Fibroblast of skin of right quadriceps (primary cell): ENCODE measurements at places on chromosomes 6 and 20.

DNA sequence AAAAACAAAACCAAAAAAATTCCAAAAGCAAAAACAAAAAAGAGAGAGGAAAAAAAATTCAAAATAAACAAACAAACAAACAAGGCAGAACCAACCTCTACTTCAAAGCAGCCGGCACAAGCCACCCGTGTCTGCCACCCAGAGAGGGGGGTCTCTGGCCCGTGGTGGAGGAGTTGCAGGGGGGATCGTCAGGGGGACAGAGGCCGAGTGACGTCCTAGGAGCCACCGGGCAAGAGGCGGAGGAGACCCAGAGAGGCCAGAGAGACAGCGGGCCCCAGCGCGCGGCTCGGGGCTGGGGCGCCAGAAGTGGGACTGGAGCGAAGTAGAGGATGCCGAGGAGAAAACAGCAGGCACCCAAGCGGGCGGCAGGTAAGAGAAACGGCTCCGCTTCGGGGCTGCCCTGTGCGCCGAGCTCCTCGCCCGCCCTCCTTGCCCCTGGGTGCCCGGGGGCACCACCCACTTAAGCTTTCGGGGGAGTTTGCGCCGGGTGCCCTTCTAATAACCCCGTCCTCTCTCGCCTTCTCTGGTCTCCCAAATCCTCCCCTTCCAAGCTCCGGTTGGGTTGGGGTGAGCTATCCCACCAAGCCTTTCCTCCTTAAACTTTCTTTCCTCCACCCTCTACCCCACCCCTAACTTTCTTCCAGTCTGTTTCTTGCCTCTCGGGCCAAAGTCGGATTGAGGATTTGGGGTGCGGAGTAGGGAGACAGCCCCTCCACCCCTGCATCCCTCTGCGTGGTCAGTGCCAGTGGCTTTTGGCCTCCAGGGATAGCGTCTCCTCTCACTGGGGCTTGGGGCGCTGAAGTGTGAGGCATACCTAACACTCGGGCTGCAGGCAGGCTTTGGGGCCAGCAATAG, 1.0 kb downstream of the TSHZ2 start:
- no peak for DNase-seq

DNA sequence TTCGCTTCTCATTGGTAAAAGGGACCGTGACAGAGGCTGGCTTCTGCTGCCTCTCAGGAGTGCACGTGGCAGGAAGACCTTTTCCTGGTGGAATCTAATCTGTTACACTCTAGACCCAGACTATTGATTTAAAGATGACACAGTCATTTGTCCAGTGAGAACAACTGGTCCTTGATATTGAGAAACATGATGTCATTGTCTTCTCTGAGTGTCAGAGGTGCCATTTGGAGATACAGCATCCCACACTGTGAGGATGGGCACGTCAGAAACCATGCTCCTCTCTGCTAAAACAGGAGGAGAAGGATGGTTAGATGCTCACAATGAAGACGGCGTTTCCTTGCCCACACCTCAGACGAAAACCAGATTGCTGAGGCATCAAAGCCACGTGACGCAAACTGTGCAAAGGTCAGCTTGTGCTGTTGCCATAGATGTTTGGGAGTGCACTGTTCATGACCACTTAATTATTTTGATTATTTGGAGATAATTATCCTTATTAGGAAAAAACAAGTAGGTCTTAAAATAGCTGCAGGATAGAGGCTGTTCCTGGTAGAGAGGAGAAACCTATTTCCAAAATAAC, 169.0 kb downstream of the SMOC2 start:
- no peak for DNase-seq

DNA sequence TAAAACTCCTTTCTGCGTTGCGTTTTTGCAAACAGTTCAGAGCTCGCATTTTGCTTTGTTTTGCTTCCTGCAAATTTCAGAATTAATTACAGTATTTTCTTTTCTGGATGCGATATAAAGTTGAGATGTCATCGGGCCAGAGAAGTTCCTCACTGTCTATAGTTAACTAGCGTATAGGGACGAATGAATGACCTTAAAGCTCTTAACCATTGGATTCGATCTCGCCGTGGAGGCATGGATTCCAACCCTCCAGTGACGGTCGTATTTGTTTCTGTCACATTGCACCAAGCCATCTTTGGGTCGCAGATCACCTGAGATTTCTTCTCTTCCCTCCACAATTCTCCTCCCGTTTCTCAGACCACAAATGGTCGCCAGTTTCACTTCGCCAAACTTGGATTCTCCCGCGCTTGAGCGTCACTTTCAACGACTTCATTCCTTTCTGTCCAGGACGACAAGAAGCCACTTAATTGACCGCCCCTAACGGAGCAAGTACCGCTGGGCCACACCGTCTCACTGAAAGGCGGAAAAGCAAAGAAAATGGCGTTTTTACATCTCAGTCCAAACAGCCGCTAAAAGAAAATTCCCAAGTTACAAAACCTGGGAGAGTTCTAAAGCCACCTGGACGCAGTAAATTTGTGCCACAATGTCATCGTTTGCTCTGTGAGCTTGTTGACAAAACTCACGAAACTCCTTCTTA, 85.3 kb upstream of the ZNF184 start:
- DNase-seq: no peak

DNA sequence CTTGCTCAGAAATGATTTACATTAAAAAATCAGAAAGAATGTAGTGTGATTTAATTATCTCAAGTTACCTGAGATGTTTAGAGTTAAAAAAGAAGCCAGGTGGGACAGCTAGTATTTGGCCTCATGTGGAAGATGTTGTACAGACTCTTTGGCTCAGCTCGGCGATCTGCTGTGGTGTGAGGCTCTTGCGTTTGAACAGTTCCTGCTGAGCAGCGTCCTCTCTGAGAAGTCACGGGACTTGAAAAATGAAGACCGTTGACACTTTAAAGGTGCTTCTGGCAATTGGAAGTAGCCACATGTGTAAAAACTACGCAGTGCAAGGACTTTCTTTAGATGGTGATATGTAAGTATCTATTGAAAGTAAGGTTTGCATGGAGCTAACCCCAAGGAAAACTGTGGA, 169.0 kb downstream of the BACH2 start:
- no peak for DNase-seq

GRCh38 chr20:29742699-29743100, 1514.8 kb upstream of the DEFB115 start:
- no peak for DNase-seq

DNA sequence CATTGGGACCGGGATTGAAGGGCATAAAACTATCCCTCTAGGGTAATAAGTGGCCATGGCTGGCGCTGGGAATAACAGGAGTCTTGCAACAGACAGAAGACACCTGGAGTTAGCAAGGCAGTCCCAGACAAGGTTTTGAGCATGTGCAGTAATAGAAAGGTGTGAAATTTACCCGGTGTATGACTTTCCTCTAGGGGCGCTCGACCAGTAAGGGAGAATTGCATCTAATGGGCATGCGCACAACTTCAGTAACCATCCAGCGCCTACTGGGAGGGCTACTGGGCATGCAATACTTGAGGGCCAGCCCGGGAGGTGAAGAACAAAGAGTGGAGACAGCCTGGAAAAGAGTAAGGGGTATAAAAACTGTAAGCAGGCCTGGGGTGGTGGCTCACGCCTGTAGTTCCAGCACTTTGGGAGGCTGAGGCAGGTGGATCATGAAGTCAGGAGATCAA, 32.7 kb downstream of the SERPINB6 start:
- DNase-seq: no peak

DNA sequence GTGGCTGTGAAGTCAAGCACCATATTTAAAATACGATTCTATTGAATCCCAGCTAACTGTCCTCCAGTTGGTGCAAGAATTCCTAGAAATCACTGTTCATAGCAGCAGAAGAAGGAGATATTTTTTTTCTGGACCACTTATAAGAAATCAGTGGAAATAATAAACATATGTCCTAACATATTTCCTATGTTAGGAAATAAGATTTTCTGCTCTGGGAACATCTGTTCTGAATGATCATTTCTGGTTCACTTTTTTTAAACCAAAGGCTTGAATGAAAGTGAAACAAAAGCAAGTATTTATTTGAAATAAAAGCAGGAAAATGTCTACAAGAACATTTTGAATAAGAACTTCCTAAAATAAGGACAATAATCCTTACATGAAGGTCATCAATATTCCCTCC, 138.9 kb upstream of the RALGAPA2 start:
- DNase-seq: no peak

- no peak for DNase-seq
These were observed 505.0 kb downstream of the BMP2 start for GRCh38 chr20:7272512-7272911.

DNA sequence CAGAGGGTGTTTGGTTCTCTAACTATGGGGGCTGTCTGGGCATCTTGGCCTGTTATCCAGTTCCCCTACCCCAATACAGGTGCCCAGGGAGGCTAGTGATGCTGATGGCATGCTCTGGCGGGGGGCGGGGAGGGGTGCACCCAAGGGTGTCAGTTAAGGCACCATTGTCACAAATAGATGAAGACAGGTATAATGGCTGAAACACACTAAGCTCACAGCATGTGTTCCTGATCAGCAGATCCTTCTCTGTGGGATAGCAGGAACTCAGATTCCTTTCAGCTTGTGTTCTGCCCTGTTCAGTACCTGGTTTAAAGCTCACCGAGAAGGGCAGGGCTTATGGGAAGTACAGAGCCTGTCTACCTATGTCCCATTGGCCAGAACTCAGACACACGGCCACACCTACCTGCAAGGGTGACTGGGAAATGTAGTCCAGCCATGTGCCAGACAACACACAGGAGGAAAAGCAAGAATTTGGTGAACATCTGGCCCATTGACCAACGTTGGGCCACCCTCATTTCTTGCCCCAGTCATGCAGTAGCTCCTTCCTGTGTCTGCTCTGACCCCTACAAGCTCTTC, 3.4 kb upstream of the RSPO4 start:
- no peak for DNase-seq

DNA sequence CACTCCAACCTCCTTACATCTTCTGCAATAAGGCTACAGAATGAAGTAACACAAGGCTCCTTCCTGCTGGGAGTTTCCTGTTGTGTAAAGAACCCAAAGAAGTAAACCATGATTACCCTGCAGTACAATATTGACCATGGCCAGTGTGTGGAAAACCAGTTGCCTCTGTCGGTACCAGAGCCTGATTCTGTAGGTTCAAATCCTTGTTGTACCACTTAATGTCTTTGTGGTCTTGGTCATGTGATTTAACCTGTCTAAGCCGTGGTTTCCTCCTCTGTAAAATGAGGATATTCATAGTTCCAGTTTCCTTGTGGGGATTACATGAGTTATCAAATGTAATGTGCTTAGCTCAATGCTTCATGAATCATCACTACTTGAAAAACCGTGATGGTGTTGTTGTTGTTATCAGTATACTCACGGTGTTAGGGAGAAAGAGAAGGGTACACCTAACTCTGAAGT, 60.3 kb upstream of the PRELID3B start:
- DNase-seq: no peak

GRCh38 chr6:164042212-164042611, 627.7 kb downstream of the QKI start:
- DNase-seq: no peak

- no peak for DNase-seq
These were observed 14.0 kb downstream of the MEI4 start for GRCh38 chr6:77666846-77667245.

GRCh38 chr6:125781314-125781868, 9.4 kb upstream of the NCOA7 start:
- DNase-seq: peak; percentile 46

- DNase-seq: peak; percentile 58
These were observed 39.8 kb downstream of the SRSF3 start for GRCh38 chr6:36633915-36634314.

DNA sequence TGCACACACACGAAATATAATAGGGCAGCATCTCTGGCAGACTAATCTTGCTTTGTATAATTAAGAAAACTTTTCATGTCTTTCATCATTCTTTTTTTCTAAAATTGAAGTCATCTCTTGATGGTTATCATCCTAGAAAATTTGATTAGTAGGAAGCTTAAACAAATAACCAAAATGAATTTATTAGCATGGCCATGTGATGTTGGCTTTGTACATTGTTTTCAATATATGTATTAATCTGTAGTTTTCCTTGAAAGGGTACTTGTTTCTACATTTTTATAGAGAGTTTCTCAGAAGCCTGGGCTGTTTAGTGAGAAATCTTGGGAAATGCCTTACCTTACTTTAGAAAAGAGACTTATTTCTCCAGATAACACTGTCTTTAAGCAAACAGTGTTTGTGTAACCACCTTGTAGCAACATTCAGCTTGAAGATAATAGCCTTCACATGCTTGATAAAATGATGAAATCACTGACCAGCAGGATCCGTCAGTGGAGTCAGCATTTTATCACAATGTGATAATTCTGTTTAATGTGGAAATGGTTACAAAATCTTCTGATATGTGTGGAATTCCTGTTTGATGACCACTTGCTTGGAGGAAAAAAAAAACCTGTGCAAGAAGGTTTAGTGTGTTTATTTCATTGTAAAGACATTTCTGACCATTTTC, 147.8 kb downstream of the MACROD2 start:
- peak; percentile 64 for DNase-seq

GRCh38 chr20:44419131-44419844, 56.4 kb upstream of the TTPAL start:
- no peak for DNase-seq

GRCh38 chr6:156560476-156560875, 216.7 kb upstream of the ARID1B start:
- DNase-seq: no peak

DNA sequence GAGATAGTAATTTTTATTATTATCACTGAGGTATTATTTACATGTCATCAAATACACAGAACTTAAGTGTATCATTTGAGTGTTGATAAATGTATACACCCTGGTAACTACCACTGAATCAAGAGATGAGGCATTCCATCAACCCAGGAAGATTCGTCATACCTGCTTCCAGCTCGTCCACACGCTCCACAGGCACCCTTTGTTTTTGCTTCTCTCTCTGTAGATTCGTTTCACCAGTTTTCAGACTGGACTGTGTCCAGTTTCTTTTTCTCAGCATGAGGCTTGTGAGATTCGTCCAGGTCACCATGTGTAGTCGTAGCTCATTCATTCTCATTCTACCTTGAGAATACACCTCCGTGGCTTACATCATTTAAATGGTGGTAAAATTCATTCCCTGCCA, 64.5 kb downstream of the BFSP1 start:
- no peak for DNase-seq

DNA sequence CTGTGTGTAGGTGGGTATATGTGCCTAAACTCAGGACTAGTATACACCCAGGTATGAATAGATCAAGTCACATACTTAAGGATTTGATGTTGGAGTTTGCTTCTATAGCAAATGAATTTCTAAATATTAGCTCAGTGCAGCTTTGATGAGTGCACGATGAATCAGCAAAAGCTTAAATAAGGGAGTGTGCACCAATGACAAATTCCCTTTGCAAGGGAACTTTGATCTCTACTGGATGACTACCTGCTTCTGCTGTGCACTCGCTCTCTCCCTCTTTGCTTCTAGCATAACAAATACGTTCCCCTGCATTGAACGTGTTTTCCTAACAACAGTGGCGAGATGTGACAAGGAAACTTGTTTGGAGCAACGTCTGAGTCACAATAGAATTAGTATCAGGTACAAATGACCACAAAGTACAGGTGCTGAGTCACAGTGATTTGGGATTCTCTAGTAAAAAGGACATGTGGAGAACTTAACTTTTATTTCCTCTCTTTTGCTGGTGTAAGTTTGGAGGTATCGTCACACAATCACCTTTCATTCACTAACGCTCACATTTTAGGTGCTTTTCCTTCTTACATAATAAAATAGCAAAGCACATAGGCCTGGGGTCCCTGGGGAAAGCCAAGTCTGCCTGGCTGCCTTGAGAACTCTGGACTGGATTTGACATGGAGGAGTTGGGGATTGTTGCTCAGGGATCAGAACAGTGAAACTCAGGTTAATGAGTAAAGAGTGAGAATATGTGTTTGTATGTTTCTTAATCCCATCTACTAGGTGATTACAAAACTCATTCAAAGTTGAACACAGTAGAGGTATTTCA, 49.7 kb downstream of the KLHL31 start:
- DNase-seq: peak; percentile 40

- DNase-seq: no peak
These were observed 29.4 kb upstream of the CCR6 start for GRCh38 chr6:167093406-167093921.
